ENCODE measurements at places on chromosomes 1 and 21.
A peak's percentile ranks its signal among the peaks of the same experiment; 100 is the strongest.

- DNase-seq = no peak
Measured at GRCh38 chr1:205663286-205663936, 16.9 kb downstream of the SLC45A3 start.

DNA sequence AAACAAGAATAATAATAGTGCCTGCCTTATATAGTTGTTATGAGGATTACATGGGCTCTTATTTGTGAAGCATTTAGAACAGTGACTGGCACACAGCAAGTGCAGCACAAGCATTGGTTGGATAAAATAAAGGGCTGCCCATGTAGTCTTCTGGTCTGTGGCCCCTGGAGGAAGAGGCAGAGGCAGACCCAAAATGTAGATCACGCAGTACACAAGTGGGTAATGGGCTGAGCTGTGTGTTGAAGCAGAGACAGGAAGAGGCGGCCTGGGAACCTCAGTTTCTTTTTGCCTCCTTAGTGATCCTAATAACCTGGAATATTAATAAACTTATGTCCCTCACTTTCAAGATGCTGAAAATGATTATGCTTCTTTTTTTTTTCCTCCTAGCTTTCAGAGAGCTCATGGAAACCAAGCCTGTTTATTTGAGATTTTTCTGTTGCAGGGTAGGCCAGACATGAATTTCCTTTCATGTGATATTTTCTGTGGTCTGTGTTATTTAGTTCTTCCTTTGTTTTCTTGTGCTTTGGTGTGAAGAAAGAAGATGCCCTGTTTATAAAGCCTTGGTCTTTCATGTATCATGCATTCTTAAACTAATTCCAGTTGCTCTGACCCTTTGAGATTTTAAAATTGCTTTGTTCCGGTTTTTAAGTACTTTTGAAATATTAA, 42.5 kb downstream of the LRRC8D start:
- no peak for DNase-seq

GRCh38 chr1:84245563-84245962, 55.9 kb upstream of the SAMD13 start:
- DNase-seq = no peak

DNA sequence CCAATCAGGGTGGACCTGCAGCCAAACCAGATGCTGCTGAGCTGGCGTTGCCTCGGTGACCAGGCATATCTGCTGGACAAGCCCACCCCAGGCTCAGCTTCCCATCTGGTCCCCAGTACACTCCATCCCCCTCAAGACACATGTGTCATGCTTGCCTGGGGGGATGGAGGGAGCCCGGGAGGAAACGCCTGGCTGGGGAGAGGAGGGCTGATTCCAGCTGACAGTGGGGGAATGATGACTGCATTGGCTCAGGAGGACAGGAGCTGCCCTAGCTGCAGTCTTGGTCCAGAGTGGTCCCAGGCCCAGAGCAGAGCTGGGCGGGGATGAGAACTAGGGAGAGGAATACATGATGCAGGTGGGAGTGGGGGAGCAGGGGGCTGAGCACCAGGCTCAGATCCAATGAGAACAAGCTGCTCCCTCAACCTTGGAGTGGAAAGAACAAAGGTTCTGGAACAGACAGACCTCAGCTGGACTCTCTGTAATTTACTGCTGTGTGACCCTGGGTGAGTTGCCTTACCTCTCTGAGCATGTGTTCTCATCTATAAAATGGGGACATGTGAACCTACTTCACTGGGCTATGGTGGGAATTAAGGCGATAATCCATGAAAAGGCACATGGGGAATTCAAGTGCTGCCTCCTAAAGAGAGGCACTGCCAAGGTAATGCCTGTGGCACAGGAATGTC, 23.1 kb upstream of the ECE1 start:
- DNase-seq = no peak

GRCh38 chr1:181531441-181531840, 48.1 kb downstream of the CACNA1E start:
- DNase-seq = no peak

GRCh38 chr1:168833801-168834224, 104.8 kb upstream of the DPT start:
- DNase-seq = no peak

- peak; percentile 10 for DNase-seq
Measured at GRCh38 chr1:200963076-200963475, 60.4 kb downstream of the KIF21B start.

DNA sequence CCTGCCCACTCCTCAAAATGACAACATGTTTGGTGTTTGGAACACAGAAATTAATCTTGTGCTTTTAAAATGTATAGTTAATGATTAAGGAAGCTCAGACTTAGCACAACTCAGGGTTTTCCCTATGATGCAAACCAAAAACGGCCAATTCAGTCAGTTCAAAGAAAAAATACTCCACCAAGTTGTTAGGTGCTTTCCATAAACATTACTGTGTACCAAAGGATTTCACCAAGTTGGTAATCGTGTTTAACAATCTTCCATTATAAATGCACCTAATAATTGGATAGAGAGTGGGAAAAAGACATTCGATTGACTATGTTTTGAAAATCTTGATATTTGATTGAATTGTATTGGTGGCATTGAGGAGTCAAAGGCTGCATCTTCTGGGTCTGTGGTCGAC, 33.3 kb upstream of the DUSP10 start:
- no peak for DNase-seq

DNA sequence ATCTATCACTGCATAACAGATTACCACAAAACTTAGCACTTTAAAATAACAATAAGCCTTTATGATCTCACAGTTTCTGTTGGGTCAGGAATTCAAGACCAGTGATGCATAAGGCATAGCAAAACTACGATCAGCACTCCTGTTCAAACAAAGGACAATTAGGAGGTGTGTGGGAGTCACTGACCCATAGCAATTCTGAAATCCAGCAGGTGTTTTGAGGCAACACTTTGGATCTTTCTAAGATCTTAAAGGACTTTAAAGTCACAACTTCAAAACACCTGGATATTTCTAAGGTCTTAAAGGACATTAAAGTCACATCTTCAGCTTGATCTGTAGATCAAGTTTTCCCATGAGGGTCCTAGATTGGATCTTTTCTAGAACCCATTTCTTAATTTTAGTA, 35.3 kb downstream of the AKT3 start:
- DNase-seq = no peak

DNA sequence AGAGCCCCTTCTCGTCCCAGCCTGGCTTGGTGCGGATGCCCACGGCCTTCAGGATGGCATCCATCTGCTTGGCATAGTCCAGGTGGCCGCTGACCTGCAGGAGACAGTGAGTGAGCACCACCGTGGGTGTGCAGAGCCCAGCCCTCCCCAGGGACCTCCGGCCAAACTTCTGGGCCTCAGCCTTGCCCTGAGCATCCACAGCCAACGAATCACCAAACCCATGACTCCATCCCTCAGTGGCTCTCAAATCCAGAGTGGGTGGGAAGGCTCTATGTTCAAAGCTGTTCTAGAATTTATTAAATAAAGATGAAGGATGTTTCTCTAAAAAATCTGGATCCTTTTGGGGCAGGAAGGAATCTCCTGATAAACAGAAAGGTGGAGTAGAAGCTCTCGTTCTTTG, 18.7 kb downstream of the HTR6 start:
- DNase-seq = no peak
